ENCODE measurements at places on chromosomes 16 and 17. TPM values are rescaled to one million over a fixed set of nuclear protein-coding genes. Genes with fewer than 3 reads are reported as not detected.

Gene TBX6
- total RNA-seq, result not detected

Gene SERPINF2
- total RNA-seq, result not detected

Gene CACNG1
- total RNA-seq, result not detected

Gene ELAC2
- 44.2 TPM for total RNA-seq

Gene GALNS
- 41.8 TPM for total RNA-seq

Gene RUNDC3A
- 0.59 TPM for total RNA-seq

Gene ZFPM1
- total RNA-seq, result 3.9 TPM

Gene SULT1A2
- not detected for total RNA-seq

Gene ADAMTS18
- total RNA-seq, result under 0.01 TPM

Gene HOXB4
- 1.8 TPM for total RNA-seq

Gene NEURL4
- 24.0 TPM for total RNA-seq

Gene GRAP
- 0.23 TPM for total RNA-seq

Gene TANC2
- total RNA-seq, result 58.7 TPM

Gene SBK1
- not detected for total RNA-seq

Gene C16orf54
- not detected for total RNA-seq

Gene MT1H
- total RNA-seq, result not detected

Gene GPR179
- under 0.01 TPM for total RNA-seq

Gene ZSCAN10
- not detected for total RNA-seq

Gene GAST
- total RNA-seq, result not detected

Gene PMP22
- total RNA-seq, result 19.6 TPM

Gene CMTM4
- 23.0 TPM for total RNA-seq

Gene MED1
- 19.3 TPM for total RNA-seq

Gene FAAP100
- 27.2 TPM for total RNA-seq

Gene CACNG5
- not detected for total RNA-seq

Gene PPP1R1B
- total RNA-seq, result not detected

Gene LDHD
- 1.8 TPM for total RNA-seq

Gene TLCD2
- 3.6 TPM for total RNA-seq

Gene HSD17B1
- 0.88 TPM for total RNA-seq

Gene KCNJ2
- total RNA-seq, result 0.59 TPM

Gene TPSB2
- not detected for total RNA-seq

Measured in smooth muscle cell of the umbilical artery (primary cell).